Anterior cingulate cortex (tissue), 58 donors: ENCODE measurements at places on chromosomes 3 and 15.
A peak's percentile ranks its signal among the peaks of the same experiment; 100 is the strongest.

- DNase-seq, result peak; percentile 40
Observed at GRCh38 chr3:50390508-50391224, 31.3 kb upstream of the TMEM115 start.

GRCh38 chr3:48505968-48506504 is 2.1 kb upstream of the SHISA5 start:
- no peak for DNase-seq

- no peak for DNase-seq
Observed at GRCh38 chr15:44130778-44131177, 64.3 kb downstream of the FRMD5 start.

DNA sequence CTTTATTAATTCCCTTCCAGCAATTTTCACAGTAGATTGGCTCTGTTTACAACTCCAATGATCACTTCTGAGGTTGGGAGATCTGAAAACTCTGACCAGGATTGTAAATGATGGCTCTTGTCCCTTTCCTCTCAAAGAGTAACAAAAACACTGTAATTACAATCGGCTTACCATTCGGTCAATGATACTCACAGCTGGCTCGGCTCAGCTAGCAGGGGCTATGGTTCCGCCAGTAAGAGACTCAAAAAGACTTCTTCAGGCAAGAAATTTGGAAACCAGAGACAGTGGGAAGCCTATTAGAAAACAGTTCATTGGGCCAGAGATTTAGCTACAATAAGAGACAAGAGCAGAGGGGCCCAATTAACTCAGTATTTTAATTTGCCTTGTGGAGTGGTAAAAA is 96.6 kb downstream of the LRRC3B start:
- no peak for DNase-seq

GRCh38 chr3:39971559-39972031 is 162.2 kb downstream of the MYRIP start:
- DNase-seq, result no peak

- DNase-seq, result no peak
Observed at GRCh38 chr15:42729409-42729808, 7.5 kb downstream of the CDAN1 start.

DNA sequence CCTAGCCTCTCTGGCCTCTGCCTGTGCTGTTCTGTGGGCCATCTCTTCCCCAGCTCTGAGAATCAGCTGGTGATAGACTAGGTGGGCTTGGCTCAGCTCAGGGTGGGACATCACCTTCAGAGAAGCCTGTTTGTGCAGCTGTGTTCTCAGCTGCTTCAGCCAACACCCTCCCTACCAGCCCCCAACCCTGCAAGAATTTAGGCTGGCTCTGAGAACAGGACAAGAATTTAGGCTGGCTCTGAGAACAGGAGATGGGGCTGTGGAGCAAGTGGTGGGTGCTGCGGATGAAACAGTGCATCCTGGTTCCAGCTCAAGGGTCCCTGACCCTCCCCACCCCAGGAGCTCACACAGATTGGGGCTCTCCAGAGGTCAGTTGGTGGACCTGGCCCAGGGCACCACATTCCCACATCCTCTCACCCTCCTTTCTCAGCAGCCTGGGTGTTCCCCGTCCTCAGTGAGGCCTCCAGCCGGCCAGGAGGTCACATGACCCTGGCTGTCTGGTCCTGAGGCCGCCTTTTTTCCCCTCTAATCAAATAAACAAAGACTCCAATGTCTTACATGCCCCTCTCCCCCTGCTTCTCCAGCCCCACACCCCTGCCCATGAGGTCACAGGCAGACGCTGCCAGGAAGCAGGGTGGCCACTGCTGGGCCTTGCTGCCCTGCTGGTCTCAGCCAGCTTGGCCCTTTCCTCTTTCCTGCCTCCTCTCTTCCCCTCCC is 14.9 kb downstream of the PLEKHO2 start:
- DNase-seq, result peak; percentile 87

DNA sequence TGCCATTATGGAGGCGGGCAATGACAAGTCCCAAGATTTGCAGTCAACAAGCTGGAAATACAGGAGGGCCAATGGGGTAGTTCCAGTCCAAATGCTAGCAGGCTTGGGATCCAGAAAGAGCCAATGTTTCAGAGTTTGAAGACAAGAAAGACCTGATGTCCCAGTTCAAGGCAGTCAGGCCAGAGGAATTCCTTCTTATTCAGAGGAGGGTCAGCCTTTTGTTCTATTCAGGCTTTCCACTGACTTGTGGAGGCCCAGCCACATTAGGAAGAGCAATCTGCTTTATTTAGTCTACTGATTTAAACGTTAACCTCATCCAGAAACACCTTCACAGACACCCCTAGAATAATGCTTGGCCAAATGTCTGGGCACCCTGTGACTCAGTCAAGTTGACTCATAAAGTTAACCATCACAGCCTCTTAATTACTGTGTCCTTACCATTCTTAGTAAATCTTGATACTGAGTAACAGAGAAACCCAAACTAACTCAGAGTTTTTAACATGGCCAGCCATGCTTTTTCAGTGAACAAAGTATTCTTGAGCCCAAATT is 50.9 kb upstream of the NPHP3 start:
- no peak for DNase-seq

GRCh38 chr15:77571181-77571580 is 61.5 kb downstream of the LINGO1 start:
- DNase-seq, result no peak

DNA sequence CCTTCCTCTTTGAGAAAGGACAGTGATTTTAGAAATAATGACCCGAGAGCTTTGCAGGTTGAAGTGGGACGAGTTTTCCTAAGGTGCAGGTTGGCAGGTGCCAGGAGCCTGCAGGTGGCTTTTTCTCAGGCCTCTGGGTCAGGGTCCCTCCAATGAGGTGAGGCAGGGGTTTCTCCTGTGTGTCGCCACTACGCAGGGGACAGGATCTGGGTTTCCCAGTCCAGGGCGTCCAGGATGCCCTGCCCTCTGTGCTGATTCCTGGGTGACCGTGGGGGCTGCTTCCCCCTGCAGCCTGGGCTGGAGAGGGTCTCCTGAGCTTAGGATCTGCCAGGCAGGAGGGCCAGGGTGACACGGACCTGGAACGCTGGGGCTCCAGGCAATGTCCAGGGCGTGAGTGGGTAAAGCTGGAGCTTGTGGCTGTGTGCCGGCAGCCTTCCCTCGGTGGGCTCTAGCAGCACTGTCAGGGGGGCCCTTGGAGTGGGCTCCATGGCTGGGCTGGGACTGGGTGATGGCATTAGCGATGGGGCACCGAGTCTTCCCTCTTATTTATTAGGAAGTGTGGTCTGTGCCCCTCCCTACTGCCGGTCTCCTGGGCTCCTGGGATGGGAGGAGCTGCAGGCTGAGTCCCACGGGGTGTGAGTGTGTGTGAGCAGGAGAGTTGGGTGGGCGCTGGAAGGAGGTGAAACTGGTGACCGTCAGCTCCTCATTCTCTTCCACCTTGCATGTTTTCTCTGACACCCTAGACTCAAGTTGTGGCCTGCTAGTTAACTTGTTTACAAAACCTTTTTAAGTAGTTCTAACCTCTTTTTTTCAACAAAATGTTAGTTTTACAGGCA is 1.8 kb downstream of the APBA2 start:
- DNase-seq, result no peak

GRCh38 chr15:48888836-48889235 is 10.9 kb downstream of the EID1 start:
- DNase-seq, result no peak

GRCh38 chr3:187996609-187997008 is 157.3 kb upstream of the LPP start:
- no peak for DNase-seq

GRCh38 chr3:1528621-1529020 is 435.8 kb downstream of the CNTN6 start:
- no peak for DNase-seq

- no peak for DNase-seq
Observed at GRCh38 chr3:177679568-177680471, 482.5 kb upstream of the TBL1XR1 start.

- no peak for DNase-seq
Observed at GRCh38 chr15:29126208-29126536, 143.4 kb downstream of the NSMCE3 start.

DNA sequence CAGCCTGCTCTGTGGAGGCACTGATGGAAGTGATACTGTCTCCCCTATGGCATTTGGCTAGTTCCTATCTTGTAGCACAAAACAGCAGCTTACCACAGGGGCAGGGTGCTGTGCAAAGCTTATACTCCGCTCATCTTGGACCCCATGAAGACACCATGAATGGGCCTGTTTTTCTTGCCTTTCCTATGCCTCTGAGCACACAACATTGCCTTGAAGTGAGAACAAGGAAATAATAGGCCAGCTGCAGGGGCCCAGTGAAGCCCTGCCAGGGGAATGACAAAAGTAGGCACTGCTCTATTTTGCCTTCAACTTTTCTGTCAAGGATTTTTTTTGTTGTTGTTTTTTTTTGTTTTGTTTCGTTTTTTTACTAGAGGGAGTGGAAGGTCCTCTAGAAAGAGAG is 110.3 kb downstream of the PDE8A start:
- DNase-seq, result no peak

DNA sequence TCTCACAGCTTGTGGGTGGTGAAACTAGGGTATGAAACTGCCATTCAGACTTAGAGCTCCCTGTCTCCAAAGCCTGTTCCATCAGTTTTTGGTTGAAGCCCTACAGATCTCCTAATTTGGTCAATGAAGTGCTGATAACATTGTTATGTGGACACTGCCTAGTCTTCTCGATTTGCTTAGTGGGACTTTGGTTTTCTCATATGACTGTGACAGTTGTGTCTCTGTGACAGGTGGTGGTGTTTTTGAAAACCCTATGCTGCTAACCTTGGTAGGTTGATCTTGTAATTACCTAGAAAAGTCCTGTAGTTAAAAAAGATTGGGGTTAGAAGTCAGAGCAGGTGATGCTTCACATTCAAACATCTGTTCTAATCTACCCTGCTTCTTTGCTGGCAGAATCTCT is 9.2 kb downstream of the PPM1L start:
- no peak for DNase-seq

- DNase-seq, result peak; percentile 64
Observed at GRCh38 chr3:51384055-51384725, 901 bp upstream of the MANF start.

GRCh38 chr3:72086042-72086742 is 301.2 kb upstream of the PROK2 start:
- no peak for DNase-seq

- DNase-seq, result no peak
Observed at GRCh38 chr15:56759450-56759845, 26.1 kb upstream of the ZNF280D start.
